Stimulated activated CD4-positive, alpha-beta T cell treated with anti-CD3 and anti-CD28 coated beads, Interleukin-4, amount 100 ng/mL, for 24 hours (primary cell): ENCODE measurements at places on chromosomes 5 and 9.

DNA sequence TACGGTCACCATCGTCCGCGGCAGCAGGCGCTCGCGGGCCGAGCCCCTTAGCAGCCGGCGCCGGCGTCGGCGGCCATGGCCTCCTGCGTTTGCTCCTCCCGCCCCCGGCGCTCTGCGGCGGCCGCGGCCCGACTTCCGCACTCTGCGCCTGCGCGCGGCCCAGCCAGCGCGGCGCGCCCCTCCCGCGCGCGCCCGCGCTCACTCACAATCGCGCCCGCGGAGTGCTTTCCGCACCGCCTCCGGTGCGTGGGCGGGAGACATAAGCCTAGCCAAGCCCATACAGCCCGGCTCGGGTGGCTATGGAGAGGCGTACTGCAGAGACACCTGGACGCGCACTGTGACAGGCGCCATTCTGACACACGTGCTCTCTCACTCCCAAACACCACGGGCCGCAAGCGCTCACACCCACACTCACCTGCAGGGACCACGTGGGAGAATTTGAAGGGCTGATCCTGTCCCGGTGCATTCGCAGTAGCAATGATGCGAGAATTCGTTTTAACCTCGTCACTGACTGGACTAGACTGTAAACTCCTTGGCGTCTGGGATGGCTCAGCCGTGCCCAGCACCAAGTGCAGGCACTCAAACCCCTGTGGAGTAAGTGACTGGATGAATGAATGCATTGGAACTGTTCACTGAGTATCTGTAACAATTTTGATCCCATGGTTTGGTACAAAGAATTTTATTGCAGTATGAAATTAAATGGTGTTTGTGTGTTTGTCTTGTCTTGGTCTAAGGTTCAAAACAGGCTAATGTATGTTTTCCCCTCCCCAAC, at the start of gene RNF145:
Gene RNF145, minus strand, starts transcription at position 116 of the 772 bp plus-strand sequence. CDS start 5,936 bp downstream, outside the sequence.
- DNase-seq, result peak; percentile 93

DNA sequence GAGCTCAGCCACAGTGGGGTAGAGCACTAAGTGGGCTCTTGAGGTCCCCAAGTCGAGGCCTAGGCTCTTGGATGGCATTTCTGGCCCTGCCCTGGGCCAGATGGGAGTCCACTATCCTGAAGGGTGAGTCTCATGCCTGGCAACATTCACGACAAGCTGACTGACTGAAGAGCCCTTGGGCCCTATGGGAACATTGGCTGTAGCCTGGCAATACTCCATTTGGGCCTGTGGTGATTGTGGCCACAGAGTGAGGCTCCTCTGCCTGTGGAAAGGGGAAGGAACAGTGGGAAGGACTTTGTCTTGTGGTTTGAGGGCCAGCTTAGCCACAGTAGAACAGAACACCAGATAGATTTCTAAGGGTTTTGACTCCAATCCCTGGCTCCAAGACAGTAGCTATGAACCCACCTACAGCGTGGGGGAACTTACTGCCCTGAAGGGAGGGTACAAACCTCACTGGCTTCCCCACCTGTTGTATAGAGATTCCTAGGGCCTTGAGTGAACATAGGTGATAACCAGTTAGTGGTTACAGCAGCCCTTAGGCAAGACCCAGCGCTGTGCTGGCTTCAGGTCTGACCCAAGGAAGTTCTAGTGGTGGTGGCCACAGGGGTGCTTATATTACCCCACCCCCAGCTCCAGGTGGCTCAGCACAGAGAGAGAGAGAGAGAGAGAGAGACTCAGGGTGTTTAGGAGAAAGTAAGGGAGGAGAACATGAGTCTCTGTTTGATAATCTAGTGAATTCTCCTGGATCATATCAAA, 72.4 kb downstream of the KIAA0825 start:
- DNase-seq, result no peak

- DNase-seq, result no peak
These were observed 5.8 kb upstream of the RECK start for GRCh38 chr9:36030871-36031270.

DNA sequence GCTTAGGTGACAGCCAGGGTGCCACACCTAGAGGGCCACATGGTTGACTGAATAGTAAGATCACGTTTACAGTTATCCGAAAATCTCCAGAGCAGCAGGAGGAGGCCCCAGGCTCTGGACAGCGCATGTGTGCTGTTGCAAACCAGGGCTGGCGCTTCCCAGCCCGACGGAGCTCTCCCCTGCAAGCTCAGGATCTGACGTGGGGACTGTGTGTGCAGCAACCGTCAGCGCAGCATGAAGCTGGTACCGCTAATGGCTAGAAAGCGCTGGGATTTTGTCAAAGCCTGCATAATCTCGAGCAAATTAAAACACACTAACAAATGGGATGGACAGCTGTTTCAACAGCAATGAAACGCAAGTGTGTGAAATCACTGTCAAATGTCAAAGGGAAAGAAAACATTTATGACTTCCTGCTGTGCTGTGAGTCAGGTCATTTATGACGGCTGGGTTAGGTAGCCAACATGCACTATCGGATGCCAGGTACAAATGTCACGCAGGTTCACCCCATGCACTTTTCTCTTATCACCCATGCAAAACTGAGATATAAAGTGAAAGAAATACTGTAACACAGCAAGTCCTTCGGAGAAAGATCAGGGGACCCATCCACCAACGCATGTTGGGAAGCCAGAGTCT, 7.5 kb downstream of the SURF4 start:
- DNase-seq, result no peak

DNA sequence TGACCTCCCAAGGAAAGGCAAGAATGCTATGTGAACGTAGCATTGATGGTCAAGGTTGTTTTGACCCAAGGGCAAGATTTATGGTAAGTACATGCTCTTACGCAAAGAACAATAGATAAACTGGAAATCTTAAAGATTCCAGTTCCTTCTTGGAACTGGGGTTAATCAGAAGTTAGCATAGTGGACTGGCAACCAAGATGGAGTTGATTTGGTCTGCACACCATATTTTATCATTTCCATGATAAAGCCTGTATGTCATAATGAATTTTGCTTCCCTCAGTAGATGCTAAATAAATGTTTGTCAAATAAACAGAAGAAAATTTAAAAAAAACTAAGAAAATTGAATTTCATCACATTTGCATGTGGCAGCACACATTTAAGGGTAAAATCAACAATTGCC, 242.4 kb upstream of the MEF2C start:
- no peak for DNase-seq

- DNase-seq, result no peak
These were observed 1812.0 kb upstream of the CDH9 start for GRCh38 chr5:28850320-28850921.

- DNase-seq, result no peak
These were observed 94.7 kb downstream of the DIRAS2 start for GRCh38 chr9:90547896-90548295.

- no peak for DNase-seq
These were observed 41.4 kb upstream of the IL7R start for GRCh38 chr5:35815089-35815936.

- no peak for DNase-seq
These were observed 6.0 kb upstream of the ZDHHC11 start for GRCh38 chr5:856531-857425.

DNA sequence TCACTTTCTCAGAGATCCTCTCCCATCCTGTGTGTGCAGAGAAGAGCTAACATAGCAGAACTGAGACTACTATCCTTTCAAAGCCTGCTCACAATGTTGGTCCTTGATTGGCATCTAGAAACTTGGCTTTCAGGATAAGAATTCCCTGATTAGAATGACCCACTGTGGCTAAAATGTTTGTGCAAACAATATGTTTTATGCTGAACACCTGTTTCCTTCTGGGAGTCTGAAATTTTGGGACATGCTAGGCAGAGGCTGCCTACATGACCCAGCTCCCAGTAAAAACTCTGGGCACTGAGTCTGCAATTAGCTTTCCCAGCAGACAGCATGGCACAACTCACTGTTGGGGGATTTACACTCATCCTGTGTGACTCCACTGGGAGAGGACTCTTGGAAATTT, 78.9 kb downstream of the CFAP95 start:
- DNase-seq, result no peak

- no peak for DNase-seq
These were observed 205.6 kb downstream of the DENND1A start for GRCh38 chr9:123724211-123724796.

DNA sequence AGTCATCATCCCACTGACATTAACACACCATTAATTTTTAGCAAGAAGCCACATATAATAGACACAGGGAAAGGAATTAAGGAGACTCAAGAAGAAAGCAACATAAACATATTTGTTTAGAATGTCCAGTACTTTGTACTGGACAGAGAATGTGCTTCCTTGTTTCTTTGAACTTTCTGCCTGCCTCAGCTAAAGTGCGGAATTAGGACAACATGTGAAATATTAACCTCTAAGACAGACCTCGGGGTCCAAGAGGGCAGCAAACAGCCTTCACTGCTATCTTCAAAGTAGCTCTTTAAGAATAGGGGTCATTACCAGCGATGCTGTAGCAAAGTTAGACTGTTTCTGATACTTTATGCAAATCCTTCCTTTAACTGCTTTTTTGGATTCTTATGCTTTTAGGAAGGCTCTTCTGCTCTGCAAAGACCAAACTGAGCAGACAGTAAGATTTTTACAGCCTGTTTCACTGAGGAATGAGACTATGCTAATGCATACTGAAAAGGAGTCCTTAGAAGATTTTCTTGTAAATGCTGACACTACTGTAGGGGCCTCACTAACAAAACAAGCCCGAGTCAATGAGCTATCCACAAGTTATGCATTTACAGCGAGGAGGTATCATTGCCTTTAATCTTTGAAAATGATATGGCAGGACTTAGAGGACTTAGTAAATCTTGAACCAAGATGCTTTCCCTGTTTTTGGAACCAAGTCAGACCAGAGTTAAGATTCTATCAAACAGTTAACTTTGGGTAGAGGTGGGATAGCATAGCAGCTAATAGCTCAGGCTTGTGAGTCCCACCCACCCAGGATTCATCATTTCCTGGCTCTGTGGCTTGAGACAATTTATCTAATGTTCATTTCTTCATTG, 23.8 kb downstream of the DAB2 start:
- no peak for DNase-seq

GRCh38 chr5:72130351-72130761, 23.1 kb downstream of the MAP1B start:
- DNase-seq, result no peak

- no peak for DNase-seq
These were observed 13.0 kb upstream of the TPM2 start for GRCh38 chr9:35702696-35703095.

- DNase-seq, result no peak
These were observed 20.9 kb upstream of the SEMA6A start for GRCh38 chr5:116595498-116595897.

- no peak for DNase-seq
These were observed 29.2 kb upstream of the ECM2 start for GRCh38 chr9:92564982-92565381.

DNA sequence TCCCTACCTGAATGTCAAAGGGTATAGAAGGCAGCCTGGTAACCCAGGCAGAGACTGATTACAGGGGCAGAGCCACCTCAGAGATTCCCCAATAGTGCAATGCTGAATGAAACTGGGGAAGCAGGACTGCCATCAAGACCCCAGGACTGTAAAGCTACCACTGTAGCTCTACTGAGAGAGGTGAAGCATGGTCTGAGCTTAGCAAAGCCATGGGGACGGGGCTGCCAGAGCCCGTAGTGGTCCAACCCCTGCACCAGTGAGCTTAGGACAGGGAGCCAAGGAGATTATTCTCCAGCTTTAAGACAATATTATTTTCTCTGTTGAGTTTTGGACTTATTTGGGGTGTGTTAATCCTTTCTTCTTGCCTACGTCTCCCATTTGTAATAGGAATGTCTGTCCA, 679.3 kb upstream of the GRAMD2B start:
- DNase-seq, result no peak

GRCh38 chr5:155316070-155316714, 302.6 kb downstream of the KIF4B start:
- no peak for DNase-seq
